GM23248 (cell line): ENCODE measurements at places on chromosomes 2 and 18. TPM values are rescaled to one million over a fixed set of nuclear protein-coding genes. Genes with fewer than 3 reads are reported as not detected.

GRCh38 chr2:134466141-134466540 is 212.3 kb downstream of the MGAT5 start:
- no peak overlapping the region for H3K27ac ChIP-seq
- DNase-seq: peak; percentile 6
- H3K4me3 ChIP-seq: no peak overlapping the region
- H3K27me3 ChIP-seq: peaks cover 22% of the 10 kb centered on the region; the same call in 1 of the 2 replicates
- H3K36me3 ChIP-seq: no peaks in the 10 kb centered on the region

MXD1 gene
- polyA plus RNA-seq: 6.3 and 7.6 TPM in 2 replicates

GRCh38 chr2:200356321-200356720 is 49.8 kb downstream of the SPATS2L start:
- H3K4me1 ChIP-seq: peaks cover 51% of the 10 kb centered on the region
- H3K27me3 ChIP-seq: no peaks in the 10 kb centered on the region
- peak overlapping the region; percentile 53 for H3K27ac ChIP-seq

GRCh38 chr2:226661789-226662545 is 137.7 kb downstream of the IRS1 start:
- peak overlapping the region; percentile 65 for H3K27ac ChIP-seq
- no peak overlapping the region for H3K4me3 ChIP-seq
- peaks cover 24% of the 10 kb centered on the region for H3K4me1 ChIP-seq
- H3K27me3 ChIP-seq: no peaks in the 10 kb centered on the region

GRCh38 chr2:58976375-58977071 is 735.4 kb upstream of the FANCL start:
- DNase-seq: no peak
- no peak overlapping the region for H3K4me3 ChIP-seq
- H3K27me3 ChIP-seq: no peaks in the 10 kb centered on the region
- no peaks in the 10 kb centered on the region for H3K36me3 ChIP-seq
- no peaks in the 10 kb centered on the region for H3K4me1 ChIP-seq
- no peak overlapping the region for H3K27ac ChIP-seq

SLC9A4 gene
- polyA plus RNA-seq: not detected in 2 replicates

SYT4 gene
- 0.18 TPM in 1 of 2 replicates, not detected in the other for polyA plus RNA-seq

- H3K4me1 ChIP-seq: peaks cover 7% of the 10 kb centered on the region; the same call in 1 of the 2 replicates
- H3K27ac ChIP-seq: no peak overlapping the region
- peak; percentile 58 for DNase-seq
- no peaks in the 10 kb centered on the region for H3K36me3 ChIP-seq
- H3K4me3 ChIP-seq: no peak overlapping the region
Observed at GRCh38 chr2:45497355-45497754, 113.7 kb downstream of the SRBD1 start.

- DNase-seq: no peak
- H3K27me3 ChIP-seq: peaks cover 17% of the 10 kb centered on the region
- H3K4me1 ChIP-seq: no peaks in the 10 kb centered on the region
Observed at GRCh38 chr2:10887476-10887875, 24.3 kb upstream of the KCNF1 start.

SEH1L gene
- 49.5 and 49.7 TPM in 2 replicates for polyA plus RNA-seq

DNA sequence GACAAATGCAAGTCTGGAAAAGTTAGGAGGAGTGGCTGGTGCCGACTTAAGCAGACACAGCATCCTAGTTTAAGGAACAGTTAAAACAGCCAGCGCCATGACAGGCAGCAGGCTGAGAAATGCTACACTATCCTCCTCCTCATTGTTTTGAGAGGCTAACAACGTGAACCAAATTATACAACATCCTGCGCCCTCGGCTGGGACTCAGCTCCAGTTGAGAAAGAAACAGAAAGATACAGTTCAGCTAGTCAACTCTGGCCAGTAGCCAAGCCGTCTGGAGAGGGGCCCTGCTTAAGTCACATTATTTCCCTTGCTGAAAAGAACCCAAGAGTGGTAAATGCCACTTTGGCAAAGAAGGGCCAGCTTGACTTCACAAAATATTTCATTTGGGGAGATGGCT is 90.2 kb downstream of the BCL11A start:
- H3K36me3 ChIP-seq: peaks cover 4% of the 10 kb centered on the region; the same call in 1 of the 2 replicates
- H3K4me1 ChIP-seq: peaks cover 10% of the 10 kb centered on the region
- H3K27me3 ChIP-seq: no peaks in the 10 kb centered on the region

ABCB6 gene
- 21.8 TPM in 2 replicates for polyA plus RNA-seq

- no peaks in the 10 kb centered on the region for H3K27me3 ChIP-seq
- DNase-seq: no peak
- H3K27ac ChIP-seq: no peak overlapping the region
- H3K4me1 ChIP-seq: no peaks in the 10 kb centered on the region
- no peak overlapping the region for H3K4me3 ChIP-seq
Observed at GRCh38 chr18:78716022-78716421, 263.6 kb upstream of the SALL3 start.

- H3K36me3 ChIP-seq: no peaks in the 10 kb centered on the region
- DNase-seq: no peak
- H3K27ac ChIP-seq: no peak overlapping the region
- H3K27me3 ChIP-seq: no peaks in the 10 kb centered on the region
- no peak overlapping the region for H3K4me3 ChIP-seq
Observed at GRCh38 chr2:139737659-139738058, 957.5 kb upstream of the NXPH2 start.

SLC40A1 gene
- polyA plus RNA-seq: 0.15 and 0.28 TPM in 2 replicates

- H3K27me3 ChIP-seq: no peaks in the 10 kb centered on the region
- H3K36me3 ChIP-seq: no peaks in the 10 kb centered on the region
- no peaks in the 10 kb centered on the region for H3K4me1 ChIP-seq
- DNase-seq: no peak
- H3K27ac ChIP-seq: no peak overlapping the region
Observed at GRCh38 chr2:234631646-234632514, 135.0 kb upstream of the ARL4C start.

ITM2C gene
- 47.3 and 51.2 TPM in 2 replicates for polyA plus RNA-seq

PRSS56 gene
- not detected in 2 replicates for polyA plus RNA-seq

DNA sequence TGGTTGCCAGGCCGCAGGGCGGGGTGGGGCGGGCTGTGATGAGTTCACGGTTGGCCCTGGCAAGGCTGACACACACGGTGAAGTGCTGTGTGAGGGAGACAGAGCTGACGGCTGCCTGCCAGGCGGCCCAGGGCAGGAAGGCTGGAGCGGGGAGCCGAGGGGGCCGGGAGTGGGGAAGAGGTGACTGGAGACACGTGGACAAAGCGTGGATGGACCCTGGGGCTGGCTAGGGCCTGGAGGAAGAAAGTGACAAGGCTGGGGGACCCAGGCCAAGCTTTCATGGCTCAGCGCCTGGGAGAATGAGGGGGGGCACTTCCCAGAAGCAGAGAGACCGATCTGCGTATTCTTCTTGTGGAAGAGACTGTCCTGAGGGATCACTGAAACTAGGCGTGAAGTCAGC is 123.2 kb downstream of the DYSF start:
- peak; percentile 20 for DNase-seq
- no peaks in the 10 kb centered on the region for H3K36me3 ChIP-seq
- H3K27ac ChIP-seq: no peak overlapping the region
- H3K27me3 ChIP-seq: no peaks in the 10 kb centered on the region
- 0 out of 2 replicates have a peak, but pooled peaks cover 4% of the 10 kb centered on the region for H3K4me1 ChIP-seq
- H3K4me3 ChIP-seq: no peak overlapping the region

- H3K36me3 ChIP-seq: no peaks in the 10 kb centered on the region
- H3K4me3 ChIP-seq: no peak overlapping the region
- H3K27me3 ChIP-seq: no peaks in the 10 kb centered on the region
- no peaks in the 10 kb centered on the region for H3K4me1 ChIP-seq
Observed at GRCh38 chr2:212050871-212051270, 487.7 kb downstream of the ERBB4 start.

- H3K36me3 ChIP-seq: no peaks in the 10 kb centered on the region
- H3K27me3 ChIP-seq: no peaks in the 10 kb centered on the region
- no peak overlapping the region for H3K4me3 ChIP-seq
Observed at GRCh38 chr2:212911011-212911410, 240.4 kb downstream of the IKZF2 start.

ZNF892 gene
- 0.79 and 1.0 TPM in 2 replicates for polyA plus RNA-seq

DNA sequence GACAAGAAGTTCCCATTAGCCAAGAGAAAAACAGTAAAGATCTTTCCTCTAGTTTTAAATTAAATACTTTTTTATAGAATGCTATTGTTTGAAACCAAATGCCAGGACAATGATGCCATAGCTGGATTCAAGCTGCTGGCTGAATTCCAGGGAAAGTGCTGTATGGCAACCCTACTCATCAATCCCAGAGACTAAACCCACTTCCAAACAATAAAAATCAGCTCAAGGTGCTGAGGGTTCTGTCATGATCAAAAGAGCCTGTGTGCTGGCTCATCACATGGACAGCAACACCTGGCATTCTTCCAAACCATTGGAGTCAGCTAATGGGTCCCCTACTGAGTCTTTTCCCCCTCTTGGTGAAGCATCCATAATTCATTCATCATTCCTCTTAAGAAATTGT is 53.7 kb upstream of the PARD3B start:
- no peaks in the 10 kb centered on the region for H3K27me3 ChIP-seq
- H3K4me1 ChIP-seq: peaks cover 23% of the 10 kb centered on the region
- no peak overlapping the region for H3K4me3 ChIP-seq
- peak; percentile 84 for DNase-seq
- no peaks in the 10 kb centered on the region for H3K36me3 ChIP-seq
- no peak overlapping the region for H3K27ac ChIP-seq

DNA sequence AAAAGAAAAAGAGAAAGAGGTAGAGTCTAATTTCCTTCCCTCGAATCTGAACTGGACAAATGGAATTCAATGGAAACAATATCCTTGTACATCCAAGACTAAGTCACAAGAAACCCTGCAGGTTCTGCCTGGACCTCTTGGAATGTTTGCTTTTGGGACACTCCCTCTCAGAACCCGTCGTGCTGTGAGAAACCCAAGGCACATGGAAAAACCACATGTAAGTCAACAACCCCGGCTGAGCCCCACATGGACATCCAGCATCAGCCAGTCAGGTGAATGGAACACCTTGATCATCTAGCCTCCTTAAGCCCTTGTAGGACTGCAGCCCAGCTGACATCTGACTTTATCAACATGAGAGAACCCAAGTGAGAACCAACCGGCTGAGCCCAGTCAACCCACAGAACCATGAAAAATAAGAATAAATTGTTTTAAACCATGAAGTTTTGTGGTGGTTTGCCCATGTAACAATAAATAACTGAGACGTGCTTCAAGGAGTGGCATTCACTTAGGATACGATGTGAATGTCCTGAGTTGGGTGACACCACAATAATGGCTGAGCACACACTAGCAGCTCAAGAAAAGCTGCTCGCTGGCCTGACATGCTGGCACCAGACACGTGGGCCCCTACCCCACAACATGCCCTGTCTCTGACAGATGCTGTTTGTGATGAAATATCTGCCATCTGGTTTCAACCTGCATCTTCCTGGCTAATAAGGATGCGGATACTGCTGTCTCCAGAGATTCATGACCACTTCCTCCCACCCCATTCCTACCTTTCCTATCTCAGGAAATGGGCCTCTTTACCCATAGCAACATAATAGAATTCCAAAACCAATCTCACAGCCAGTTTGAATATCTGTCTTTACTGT is 28.8 kb downstream of the PKDCC start:
- H3K27ac ChIP-seq: no peak overlapping the region
- no peaks in the 10 kb centered on the region for H3K4me1 ChIP-seq
- no peak overlapping the region for H3K4me3 ChIP-seq
- DNase-seq: no peak

GRCh38 chr2:191043438-191043837 is 29.5 kb upstream of the STAT1 start:
- H3K27ac ChIP-seq: no peak overlapping the region
- peak; percentile 47 for DNase-seq
- H3K4me3 ChIP-seq: no peak overlapping the region
- peaks cover 64% of the 10 kb centered on the region for H3K4me1 ChIP-seq

- no peaks in the 10 kb centered on the region for H3K36me3 ChIP-seq
- DNase-seq: no peak
- no peak overlapping the region for H3K27ac ChIP-seq
Observed at GRCh38 chr2:191738667-191739066, 60.7 kb downstream of the NABP1 start.

TSGA10 gene
- polyA plus RNA-seq: 0.60 and 1.2 TPM in 2 replicates

GRCh38 chr2:168804214-168804613 is 1.8 kb downstream of the NOSTRIN start:
- no peaks in the 10 kb centered on the region for H3K36me3 ChIP-seq
- DNase-seq: no peak
- H3K4me3 ChIP-seq: no peak overlapping the region
- peaks cover 14% of the 10 kb centered on the region for H3K4me1 ChIP-seq
- H3K27me3 ChIP-seq: no peaks in the 10 kb centered on the region
- no peak overlapping the region for H3K27ac ChIP-seq

ZNF385B gene
- 0.30 TPM in 1 of 2 replicates, not detected in the other for polyA plus RNA-seq

DNA sequence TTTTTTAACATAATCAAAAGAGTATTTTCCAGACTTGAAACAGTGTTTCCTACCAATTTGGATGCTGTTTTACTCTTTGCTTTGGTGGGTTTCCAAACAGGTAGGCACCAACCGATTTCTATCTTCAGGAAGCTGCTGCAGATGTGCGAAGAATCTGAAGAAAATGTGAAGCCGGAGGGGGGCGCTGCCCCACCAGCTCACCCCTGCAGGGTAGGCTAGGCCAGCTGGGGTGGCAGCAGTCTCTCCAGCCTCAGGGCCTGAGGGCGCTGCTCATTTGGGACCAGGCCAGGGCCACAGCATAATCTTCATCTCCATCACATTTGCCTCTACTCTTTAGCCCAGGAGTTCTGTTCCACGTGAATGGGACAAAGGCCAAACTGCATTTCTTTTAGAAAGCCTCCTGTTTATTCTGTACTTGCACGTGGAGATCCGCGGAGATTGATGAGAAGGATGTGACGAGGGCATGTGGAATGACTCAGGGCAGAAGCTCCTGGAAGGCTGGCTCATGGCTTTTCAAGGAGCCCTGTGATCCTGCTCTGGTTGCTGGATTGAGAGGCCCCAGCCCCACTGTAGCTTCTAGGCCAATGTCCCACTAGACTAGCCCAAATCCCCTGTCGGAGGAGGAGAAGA is 84.2 kb upstream of the FAM136A start:
- H3K4me1 ChIP-seq: peaks cover 23% of the 10 kb centered on the region
- no peak overlapping the region for H3K4me3 ChIP-seq
- no peaks in the 10 kb centered on the region for H3K27me3 ChIP-seq
- H3K27ac ChIP-seq: no peak overlapping the region

GRCh38 chr18:49167084-49167483 is 216.3 kb upstream of the SMAD7 start:
- no peak for DNase-seq
- no peaks in the 10 kb centered on the region for H3K27me3 ChIP-seq
- H3K4me1 ChIP-seq: peaks cover under 1% of the 10 kb centered on the region; the same call in 1 of the 2 replicates
- no peak overlapping the region for H3K27ac ChIP-seq
- no peak overlapping the region for H3K4me3 ChIP-seq

FABP1 gene
- polyA plus RNA-seq: not detected in 2 replicates

TRIM54 gene
- not detected in 2 replicates for polyA plus RNA-seq

EFHD1 gene
- not detected in 2 replicates for polyA plus RNA-seq

- H3K36me3 ChIP-seq: no peaks in the 10 kb centered on the region
- no peak overlapping the region for H3K4me3 ChIP-seq
- peaks cover 30% of the 10 kb centered on the region for H3K27me3 ChIP-seq
Observed at GRCh38 chr2:158745866-158746382, 49.2 kb upstream of the DAPL1 start.

GNLY gene
- polyA plus RNA-seq: not detected in 2 replicates

TXNDC2 gene
- polyA plus RNA-seq: not detected in 2 replicates

- DNase-seq: no peak
- H3K4me1 ChIP-seq: no peaks in the 10 kb centered on the region
- H3K4me3 ChIP-seq: no peak overlapping the region
- H3K27ac ChIP-seq: no peak overlapping the region
Observed at GRCh38 chr2:238406998-238407285, 19.8 kb upstream of the ASB1 start.

GRCh38 chr18:23314672-23315071 is 138.4 kb upstream of the RIOK3 start:
- no peak for DNase-seq
- H3K27ac ChIP-seq: no peak overlapping the region
- peaks cover 36% of the 10 kb centered on the region for H3K4me1 ChIP-seq
- no peaks in the 10 kb centered on the region for H3K36me3 ChIP-seq
- no peak overlapping the region for H3K4me3 ChIP-seq
- no peaks in the 10 kb centered on the region for H3K27me3 ChIP-seq

NOL4 gene
- not detected in 2 replicates for polyA plus RNA-seq

LHCGR gene
- polyA plus RNA-seq: not detected in 2 replicates
